ENCODE measurements at places on chromosomes 7 and 10.

DNA sequence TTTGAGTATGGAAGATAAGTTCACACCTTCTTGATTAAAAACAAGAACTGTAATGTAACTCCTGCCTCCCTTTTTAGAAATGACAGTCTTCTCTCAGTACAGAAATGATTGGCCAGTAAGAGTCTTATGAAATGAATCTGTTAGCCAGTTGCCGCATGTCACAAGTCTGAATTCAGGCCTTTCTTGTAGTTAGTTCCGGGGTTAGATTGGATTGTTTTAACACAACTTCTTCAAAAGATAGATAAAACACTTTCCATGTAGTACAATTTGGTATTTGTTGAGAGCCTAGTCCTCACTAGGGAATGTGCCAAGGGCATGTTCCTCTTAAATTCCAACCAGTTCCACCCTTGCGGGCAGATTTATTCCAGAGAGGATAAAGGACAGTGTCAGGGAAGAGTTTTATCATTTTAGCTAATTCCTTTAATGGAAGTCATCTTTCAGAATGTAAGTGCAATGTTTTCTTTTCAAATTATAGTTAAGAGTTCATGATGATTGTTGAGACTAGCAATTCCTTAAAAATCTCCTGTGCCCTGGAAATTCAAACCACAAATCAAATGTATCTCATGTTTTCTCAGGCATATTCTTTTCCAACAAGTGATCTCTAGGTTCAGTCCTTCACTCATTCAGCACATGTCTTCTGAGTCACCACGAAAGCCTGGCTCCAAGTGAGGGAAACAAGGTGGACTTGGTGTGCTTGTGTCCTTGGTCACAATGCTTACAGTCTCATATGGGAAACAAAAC lies 4.1 kb downstream of the FHIP2A start:
- DNase-seq: no peak

DNA sequence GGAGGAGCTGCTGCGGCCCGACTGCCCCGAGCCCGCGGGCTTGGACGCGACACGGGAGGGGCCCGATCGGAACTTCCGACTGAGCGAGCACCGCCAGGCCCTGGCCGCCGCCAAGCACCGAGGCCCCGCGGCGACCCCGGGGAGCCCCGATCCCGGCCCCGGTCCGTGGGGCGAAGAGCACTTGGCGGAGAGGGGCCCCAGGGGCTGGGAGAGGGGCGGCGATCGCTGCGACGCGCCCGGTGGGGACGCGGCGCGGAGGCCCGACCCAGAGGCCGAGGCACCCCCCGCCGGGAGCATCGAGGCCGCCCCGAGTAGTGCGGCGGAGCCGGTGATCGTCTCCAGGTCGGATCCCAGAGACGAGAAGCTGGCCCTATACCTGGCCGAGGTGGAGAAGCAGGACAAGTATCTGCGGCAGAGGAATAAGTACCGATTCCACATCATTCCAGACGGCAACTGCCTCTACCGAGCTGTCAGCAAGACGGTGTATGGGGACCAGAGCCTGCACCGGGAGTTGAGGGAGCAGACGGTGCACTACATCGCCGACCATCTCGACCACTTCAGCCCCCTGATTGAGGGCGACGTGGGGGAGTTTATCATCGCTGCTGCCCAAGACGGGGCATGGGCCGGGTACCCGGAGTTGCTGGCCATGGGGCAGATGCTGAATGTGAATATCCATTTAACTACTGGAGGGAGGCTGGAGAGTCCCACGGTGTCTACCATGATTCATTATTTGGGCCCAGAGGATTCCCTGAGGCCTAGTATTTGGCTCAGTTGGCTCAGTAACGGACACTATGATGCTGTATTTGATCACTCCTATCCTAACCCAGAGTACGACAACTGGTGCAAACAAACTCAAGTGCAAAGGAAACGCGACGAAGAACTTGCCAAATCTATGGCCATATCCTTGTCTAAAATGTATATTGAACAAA lies 1.4 kb downstream of the OTUD1 start:
- DNase-seq: no peak

DNA sequence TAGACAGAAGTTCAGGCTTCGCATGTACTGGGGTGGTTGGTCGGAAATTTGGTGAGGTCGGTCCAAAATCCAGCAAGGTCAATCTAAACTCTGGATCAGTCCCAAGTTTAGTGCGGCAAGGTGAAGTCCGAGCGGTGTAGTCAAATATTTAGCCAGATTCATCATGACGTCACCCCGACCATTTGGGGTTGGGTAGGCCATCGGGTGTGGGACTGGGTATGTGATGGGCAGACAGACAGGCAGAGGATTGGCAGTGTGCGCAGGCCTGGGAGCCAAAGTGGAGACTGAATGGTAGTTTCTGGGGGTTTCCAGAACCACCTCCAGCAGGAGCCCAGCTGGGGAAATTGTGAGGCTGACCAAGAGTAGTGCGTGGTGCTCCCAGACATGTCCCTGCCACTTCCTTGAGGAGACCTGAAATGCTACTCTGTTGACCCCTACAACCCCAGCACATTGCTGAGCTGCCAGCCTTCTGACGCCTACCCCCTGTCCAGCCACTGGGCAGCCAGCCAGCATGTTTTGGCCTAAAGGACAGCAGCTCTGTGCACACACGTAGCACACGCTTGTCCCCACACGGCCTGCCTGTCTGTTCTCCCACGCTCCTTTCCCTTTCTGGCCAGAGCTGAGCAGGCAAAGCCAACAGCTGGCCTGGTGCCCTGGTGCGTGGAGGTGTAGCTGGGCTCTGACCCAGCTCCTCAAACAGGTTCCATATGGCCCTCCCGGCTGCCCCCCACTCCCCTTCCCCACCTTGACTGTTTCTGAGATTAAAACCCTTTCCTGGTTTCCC lies 55.9 kb downstream of the FAM241B start:
- no peak for DNase-seq

GRCh38 chr10:52249850-52250395 lies 64.2 kb upstream of the DKK1 start:
- no peak for DNase-seq

GRCh38 chr7:155885167-155886155 lies 73.2 kb upstream of the SHH start:
- DNase-seq: no peak

- no peak for DNase-seq
These were observed 340.6 kb downstream of the SH2D4B start for GRCh38 chr10:80878330-80878729.

DNA sequence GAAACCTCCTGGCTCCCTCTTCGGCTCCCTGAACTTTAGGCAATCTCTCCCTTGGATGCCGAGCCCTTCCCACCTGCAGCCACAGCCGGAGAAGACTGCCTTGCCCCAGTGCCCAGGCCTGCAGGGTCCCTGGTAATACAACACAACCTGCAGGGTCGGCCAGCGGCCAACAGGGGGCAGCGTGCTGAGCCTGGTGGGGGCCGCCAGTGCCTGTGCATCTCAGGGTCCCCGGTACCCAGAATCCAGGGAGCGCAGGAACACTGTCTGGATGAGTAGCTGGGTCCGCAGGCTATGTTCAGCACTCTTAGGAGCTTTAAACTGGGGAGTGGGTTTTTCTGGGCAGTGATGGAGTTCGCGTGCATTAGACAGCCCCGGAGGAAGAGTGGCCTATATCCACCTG lies 17.5 kb upstream of the C10orf71 start:
- no peak for DNase-seq

- DNase-seq: no peak
These were observed 33.9 kb downstream of the C10orf105 start for GRCh38 chr10:71685554-71686232.

DNA sequence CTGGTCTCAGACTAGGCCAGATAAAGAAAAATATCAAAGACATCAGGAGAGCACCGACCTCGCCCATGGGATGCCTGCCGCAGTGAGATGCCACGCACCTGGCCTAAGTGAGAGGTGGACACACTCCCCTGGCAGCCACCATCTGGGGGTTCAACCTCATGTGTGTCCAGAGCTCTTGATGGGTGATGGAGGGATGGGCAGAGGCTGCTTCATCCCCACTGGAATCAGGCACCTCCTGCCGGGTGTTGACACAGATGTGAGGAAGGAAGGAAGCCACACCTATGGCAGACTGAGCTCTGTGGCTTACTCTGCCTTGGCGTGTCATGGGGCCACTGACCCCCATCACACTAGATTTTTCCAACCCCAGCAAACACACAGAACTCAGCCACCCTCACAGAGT lies 11.4 kb downstream of the ZNF488 start:
- no peak for DNase-seq

DNA sequence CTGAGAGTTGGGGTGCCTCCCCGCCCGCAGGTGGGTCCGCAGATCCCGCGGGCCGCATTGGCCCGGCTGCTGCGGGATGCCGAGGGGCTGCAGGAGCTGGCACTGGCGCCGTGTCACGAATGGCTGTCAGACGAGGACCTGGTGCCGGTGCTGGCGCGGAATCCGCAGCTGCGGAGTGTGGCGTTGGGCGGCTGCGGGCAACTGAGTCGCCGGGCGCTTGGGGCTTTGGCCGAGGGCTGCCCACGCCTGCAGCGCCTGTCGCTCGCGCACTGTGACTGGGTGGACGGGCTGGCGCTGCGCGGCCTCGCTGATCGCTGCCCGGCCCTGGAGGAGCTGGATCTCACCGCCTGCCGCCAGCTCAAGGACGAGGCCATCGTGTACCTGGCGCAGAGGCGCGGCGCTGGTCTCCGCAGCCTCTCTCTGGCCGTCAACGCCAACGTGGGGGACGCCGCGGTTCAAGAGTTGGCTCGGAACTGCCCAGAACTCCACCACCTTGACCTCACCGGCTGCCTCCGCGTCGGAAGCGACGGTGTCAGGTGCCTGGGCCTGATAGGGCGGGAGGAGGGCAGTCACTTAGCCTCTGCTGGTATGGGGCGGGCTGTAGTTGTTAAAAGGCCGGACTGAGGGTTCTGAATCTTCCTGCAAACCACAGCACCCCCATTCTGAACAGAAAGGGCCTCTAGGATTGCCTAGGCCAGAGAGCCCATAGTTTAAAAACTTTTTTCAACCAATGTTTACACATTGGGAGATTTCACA lies 1.3 kb downstream of the FBXL15 start:
- DNase-seq: no peak

GRCh38 chr10:77533887-77534278 lies 103.7 kb downstream of the KCNMA1 start:
- no peak for DNase-seq

- DNase-seq: no peak
These were observed 70.8 kb downstream of the EEPD1 start for GRCh38 chr7:36223851-36224250.

DNA sequence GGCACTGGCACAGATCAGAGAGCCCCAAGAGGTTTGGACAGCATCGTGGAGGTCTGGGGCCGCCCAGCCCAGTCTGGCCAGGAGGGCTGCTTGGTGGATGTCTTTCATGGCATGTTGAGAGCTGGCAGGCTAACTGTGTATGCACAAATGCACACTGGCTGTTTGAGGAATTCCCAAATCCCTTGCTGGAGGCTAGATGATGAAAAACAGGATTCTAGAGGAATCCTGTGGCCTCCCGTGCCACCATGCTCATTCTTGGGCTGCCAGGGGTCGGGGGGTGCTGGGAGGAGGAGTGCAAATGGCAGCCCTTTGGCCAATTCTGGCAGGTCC lies 26.5 kb downstream of the LEP start:
- no peak for DNase-seq

DNA sequence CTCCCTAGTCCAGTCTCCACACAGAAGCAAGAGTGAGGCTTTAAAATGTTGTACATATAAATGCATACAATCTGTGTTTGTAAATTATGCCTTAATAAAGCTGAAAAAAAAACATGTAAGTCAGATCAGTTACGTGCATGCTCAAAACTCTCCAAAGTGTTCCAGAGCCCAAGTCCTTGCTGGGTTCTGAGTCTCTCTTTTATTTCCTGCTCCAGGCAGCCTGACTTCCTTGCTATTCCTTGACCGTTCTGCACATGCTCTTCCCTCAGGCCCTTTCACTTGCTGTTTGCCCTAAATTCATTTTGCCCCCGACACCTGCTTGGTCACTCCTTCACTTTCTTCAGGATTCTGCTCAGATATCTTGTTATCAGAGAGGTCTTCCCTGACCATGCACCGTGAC lies 770.1 kb downstream of the PHTF2 start:
- no peak for DNase-seq

GRCh38 chr10:126732308-126732707 lies 61.8 kb upstream of the C10orf90 start:
- DNase-seq: no peak

DNA sequence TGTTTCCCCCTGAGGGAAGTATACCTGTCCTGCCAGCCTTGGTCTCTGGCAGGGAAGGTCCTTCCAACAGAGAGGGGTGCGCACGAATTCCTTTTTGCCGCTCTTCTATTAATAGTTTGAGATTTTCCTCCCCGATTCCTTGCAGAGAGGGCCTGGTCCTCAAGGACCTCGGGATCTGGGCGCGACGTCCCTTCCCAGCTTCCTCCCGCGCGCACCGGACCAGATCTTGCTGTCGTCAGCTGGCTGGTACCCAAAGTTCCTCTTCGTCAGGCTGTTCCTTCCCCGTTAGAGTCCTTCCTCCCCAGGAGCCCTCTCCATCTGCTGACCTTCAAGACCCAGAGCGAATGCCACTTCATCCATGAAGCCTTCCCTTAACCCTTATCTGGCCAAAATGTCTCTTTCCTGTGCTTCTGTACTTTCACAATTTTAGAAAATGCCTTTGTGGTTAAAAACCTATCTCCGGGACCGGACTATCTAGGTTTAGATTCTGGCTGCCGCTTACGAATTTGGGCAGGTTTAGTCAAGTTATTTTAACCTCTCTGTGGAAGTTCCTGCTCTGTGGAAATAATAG lies 851 bp upstream of the GOT1 start:
- peak; percentile 23 for DNase-seq

DNA sequence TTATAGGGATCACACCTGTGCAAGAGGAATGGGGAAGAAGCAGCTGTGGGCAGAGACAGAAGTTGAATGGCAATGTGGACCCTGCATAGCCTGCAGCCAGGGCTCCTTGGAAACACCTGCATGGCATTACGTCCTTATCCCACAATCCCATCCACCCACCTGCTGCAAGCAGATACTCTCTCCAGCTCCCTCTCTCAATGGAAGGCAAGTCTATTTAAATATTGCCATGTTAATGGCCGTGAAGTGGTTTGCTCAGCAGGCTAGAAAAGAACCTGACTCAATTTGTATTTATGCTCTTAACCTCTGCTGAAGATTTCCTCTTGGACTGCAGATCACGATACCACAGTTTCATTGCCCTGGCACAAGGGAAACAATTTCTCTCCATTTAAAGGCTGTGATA lies 417.0 kb downstream of the TYW1 start:
- DNase-seq: no peak

DNA sequence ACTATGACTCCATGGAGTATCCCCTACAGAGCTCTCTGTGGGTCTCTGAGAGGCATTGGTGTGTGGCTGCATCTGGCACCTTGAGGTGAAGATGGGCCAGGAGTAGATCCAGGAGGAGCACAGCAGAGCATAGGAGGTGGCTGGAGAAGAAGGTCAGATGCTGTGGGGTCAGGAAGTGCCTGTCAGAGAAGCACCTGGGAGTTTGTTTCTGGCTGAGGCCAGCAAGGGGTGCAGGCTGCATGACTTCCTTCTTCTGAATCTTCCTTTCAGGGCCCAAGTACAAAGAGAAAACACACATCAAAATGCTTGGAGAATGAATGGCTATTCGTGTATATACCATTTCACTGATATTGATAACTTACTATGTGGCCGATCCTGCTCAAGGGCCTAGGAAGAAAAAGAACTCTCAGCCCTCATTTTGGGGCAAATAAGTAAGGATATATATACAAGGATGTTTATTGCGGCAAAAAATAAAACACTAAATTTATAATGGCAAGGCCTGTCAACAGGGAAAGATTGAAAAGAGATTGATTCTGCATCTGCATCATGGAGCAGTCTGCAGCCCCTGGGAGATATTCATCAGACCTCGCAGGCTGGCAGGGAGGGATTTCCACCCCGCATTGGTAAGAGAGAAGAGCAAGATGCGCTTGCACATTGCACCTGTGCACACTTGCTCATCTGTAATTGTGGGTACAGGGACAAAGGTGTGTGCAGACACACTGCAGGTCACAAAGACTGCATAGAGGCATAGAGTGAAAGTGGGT lies 39.2 kb downstream of the PTPRE start:
- no peak for DNase-seq

- DNase-seq: no peak
These were observed 378.0 kb upstream of the SEMA3D start for GRCh38 chr7:85564861-85565260.
